ENCODE measurements at places on chromosomes 11 and 22.

DNA sequence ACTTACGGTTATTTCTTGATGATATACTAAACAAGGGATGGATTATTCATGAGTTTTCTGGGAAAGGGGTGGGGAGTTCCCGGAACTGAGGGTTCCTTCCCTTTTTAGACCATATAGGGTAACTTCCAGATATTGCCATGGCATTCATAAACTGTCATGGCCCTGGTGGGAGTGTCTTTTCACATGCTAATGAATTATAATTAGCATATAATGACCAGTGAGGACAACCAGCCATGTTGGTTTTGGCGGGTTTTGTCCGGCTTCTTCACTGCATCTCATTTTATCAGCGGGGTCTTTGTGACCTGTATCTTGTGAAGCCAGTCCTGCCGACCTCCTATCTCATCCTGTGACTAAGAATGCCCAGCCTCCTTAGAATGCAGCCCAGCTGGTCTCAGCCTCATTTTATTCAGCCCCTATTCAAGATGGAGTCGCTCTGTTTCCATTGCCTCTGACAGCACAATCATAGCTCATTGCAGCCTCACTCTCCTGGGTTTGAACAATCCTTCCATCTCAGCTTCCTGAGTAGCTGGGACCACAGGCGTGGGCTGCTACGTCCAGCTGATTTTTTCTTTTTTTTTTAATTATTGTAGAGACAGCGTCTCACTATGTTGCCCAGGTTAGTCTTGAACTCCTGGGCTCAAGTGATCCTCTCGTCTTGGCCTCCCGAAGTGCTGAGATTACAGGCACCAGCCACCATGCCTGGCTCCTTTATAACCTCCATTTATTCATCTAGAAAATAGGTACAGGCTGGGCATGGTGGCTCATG, 52.6 kb upstream of the EMID1 start:
- no peak for DNase-seq

DNA sequence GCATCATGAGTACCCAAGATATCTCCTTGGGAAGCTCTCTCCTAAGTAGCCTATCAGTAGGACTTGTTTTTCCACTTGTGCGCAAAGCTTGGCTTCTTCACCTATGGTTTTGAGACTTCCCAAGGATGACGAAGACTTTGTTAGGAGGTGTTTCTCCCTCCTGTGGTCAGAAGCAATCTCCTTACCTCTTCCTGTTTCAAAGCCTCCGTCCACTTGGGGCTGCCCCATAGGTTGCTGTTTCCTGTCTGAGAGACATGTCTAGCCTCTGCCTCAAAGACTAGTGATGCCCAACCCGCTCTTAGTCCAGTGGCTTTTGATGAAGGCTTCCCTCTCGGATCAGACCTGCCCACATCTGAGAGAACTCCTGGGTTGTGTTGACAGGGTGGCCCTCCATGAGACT, 92.9 kb downstream of the TRAF6 start:
- no peak for DNase-seq

- DNase-seq, result no peak
These were observed 41.2 kb upstream of the ALX4 start for GRCh38 chr11:44351006-44351660.

GRCh38 chr22:28911777-28912669, 28.7 kb downstream of the ZNRF3 start:
- no peak for DNase-seq

- DNase-seq, result no peak
These were observed 850.5 kb downstream of the KCNA4 start for GRCh38 chr11:29166306-29166705.

DNA sequence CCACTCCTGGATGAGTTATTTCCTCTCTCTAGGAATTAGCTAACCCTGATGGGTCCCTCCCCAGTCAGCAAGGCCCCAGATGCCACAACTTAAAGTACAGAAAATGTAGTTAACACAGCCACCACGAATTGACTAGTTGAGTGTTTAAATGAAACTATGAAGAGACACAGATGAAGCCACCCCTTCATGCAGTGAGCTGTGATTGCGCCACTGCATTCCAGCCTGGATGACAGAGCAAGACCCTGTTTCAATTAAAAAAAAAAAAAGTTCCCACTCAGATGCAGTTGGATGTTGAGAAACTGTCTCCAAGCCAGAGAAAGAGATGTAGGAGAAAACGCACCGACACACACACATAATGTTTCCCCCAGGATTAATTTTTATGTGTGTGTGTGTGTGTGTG, 53.3 kb downstream of the SCN3B start:
- DNase-seq, result no peak

DNA sequence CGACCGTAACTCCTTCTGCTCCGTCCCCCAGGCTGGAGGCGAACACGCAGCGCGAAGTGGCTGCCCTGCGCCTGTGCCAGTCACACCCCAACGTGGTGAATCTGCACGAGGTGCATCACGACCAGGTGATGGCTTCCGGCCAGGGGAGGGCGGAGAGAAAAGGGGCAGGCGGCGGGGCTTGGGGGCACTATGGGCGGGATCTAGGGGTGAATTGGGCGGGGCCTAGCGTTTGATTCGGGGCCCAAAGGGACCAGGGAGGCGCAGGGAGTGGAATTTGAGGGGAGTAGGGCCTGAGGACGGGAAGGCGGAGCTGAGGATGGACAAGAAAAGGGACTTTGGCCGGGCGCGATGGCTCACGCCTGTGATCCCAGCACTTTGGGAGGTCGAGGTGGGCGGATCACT, 9.7 kb downstream of the RPS6KA4 start:
- no peak for DNase-seq
